RWPE2 (cell line): ENCODE measurements at places on chromosomes 16 and 17.

GRCh38 chr16:87206646-87207451 is 110.3 kb downstream of the C16orf95 start:
- DNase-seq = no peak

DNA sequence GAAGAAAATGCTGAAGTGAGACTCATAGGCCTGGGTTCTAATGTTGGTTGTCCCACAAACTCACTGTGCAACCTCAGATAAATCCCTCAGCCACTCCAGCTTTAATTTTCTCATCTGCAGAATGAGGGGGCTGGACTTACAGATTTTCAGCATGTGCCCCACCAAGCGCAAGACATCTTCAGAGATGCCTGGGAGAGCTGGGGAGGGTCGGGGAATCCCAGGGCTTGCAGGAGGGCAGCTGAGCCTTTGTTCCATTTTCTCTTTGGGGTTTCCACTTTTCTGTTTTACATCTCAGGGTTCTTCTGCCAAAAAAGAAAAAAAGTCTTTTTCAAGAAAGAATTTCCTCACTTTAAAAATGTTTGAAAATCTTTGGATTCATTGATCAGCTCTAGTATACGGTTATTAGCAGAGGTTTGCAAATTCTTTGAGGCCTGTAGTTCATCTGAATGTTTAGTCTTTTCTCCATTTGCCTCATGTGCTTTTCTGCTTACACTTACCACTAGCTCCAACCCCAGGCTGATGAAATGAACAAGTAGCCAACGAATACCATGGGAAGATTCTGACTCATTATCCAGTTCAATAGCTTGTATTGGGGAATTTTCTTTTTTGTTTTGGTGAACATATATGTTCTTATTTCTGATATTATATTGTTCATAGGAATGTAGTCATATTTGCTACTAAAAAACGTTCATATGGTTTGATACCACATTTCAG is 56.4 kb downstream of the CHD9 start:
- DNase-seq = no peak

- no peak for DNase-seq
Observed at GRCh38 chr16:22635357-22635761, 124.7 kb downstream of the NPIPB5 start.

- no peak for DNase-seq
Observed at GRCh38 chr17:40576113-40576740, 11.0 kb upstream of the CCR7 start.
